ENCODE measurements at places on chromosomes 13 and 19.

- DNase-seq = no peak
Measured at GRCh38 chr19:37484406-37485168, 15.4 kb downstream of the ZNF570 start.

- DNase-seq = no peak
Measured at GRCh38 chr19:54271106-54271505, 9.8 kb downstream of the LILRB2 start.

GRCh38 chr13:94716016-94716415 lies 3.7 kb upstream of the SOX21 start:
- DNase-seq = no peak

DNA sequence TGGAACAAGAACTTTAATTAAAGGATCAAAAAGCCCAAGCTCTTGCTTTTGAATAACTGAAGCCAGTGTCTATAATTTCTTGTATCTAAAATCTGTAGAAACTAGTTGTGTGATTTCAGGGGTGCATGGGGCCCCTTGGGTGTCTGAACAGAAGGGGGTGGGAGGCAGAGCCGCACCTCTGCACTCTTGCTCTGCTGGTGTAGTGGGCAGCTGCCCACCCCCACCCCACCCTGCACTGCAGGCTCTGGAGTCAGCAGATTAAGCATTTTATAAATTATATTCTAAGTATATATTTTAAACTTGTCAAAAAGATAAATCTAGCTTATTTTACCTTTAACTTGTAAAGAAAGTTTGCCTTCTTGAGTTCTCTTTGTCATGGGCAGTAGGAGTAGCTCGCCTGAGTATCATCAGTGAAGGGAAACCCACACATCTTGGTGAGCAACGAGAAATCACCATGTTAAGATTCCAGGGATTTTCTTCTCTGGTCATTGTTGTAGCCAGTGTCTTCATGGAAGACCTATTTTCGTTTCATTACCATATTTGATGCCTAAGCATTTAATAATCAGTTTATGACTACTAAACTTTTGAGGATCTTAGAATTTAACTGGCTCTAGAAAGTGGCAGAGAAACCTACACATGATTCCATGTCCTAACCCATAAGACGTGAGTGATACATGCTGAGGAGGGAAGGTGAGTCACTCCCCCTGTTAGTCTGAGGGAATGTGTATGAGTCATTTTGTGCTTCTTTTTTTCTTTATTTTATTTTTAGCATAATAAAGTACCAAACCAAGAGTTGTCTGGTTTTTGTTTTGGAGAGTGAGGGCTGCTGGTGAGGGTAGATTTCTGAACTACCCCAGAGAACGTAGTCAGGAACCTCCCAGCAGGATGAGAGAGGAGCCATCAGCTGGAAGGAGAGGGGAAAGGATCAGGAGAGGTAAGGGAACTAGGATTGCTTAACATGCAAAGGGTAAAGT lies 7.7 kb downstream of the UBE2L5 start:
- DNase-seq = no peak

- no peak for DNase-seq
Measured at GRCh38 chr13:31056644-31057271, 104.9 kb downstream of the HSPH1 start.

DNA sequence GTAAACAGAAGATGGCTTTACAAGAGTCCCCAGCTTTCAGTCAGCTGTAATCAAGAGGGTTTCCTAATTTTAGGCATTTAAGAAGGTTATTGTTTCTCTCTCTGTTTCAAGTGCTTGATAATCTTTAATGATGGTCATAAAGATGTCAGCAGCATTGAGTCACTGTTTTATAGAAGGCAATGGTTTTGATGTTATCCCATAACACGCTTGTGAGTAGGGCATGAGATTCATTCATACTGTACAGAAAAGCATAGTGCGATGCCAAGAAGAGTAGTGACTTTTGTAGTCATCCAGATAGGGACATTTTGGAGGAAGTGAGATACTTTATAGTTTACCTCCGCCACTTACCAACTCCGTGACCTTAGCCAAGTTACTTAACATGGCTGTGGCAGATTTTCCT lies 364.2 kb upstream of the SLC10A2 start:
- DNase-seq = no peak

DNA sequence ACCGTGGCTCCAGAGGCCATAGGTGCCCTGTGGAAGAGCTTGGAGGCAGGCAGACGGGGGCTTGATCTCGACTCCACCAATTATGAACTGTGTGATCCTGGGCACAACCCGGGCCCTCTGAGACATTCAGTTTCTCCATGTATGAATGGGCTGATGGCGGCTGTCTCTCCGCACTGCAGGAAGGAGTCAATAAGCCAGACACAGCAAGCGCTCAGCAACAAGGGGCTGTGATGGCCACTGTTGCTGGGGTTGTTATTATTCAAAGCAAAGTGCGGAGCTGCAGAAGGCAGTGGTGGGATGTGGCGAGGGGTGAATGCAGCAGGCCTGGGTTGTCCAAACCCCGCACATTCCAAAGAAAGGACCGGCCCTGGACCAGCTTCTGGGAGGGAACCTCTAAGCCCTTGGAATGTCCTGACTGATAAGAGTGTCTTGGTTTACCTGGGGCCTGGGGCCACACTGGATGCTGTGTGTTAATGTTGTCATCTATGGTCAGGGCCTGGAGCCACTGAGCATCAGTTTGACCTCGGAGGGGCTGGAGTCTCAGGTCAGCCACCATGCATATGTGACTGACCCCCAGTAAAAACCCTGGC lies 8.3 kb downstream of the TMEM143 start:
- no peak for DNase-seq

DNA sequence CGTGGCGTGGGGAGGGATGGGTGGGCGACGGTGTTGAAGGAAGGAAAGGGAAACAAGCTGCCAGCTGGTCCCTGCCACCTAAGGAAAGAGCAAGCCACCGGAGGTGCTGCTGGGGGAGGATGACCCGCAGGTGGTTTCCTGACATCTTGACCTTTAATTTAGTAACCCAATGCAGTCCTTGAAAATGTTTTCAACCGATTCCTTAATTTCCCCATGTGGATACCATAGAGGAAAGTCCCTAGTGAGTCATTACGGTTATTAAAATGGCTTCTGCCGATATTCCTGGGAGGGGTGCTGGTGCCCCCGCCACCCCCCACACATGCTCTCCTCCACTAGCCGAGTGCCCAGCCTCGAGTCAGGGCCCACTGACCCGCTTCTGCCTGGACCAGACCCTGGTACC lies 6.3 kb upstream of the ANKRD10 start:
- no peak for DNase-seq

GRCh38 chr13:47415048-47415447 lies 518.2 kb upstream of the HTR2A start:
- no peak for DNase-seq

GRCh38 chr13:24361113-24361512 lies 51.7 kb downstream of the C1QTNF9 start:
- DNase-seq = no peak

- DNase-seq = no peak
Measured at GRCh38 chr19:53088091-53088490, 15.1 kb downstream of the ZNF160 start.

DNA sequence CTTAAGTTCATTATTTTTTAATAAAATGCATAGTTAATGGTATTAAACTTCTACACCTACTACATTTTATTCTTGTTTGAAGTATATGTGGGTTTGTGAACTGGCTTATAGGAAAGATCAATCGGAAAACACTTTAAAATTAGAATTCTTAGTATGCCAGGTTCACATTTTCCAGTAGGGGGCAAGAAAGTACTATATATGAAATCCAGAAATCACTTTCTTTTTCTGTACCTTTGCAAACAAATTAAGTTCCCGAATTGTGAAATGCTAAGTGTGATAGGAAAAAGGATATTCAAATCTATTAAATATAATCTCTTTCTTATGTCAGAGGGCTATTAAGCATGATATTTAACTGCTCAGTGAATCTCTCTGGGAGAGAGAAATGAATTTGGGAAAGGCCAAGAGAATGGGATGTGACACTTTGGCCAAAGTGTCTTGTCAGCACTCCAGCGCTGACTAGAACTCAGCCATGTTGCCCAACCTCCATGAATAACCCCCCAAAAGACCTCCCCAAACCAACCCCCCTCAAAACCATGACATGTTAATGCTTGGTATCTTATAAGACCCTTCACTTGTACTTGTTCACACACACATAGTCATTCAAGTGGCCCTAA lies 122.6 kb upstream of the SLC10A2 start:
- DNase-seq = no peak

GRCh38 chr19:12364391-12365235 lies 870 bp downstream of the ZNF442 start:
- no peak for DNase-seq
